ENCODE measurements at places on chromosomes 13 and 19.

GRCh38 chr13:112918266-112918665 lies 50.7 kb upstream of the MCF2L start:
- DNase-seq, result no peak

DNA sequence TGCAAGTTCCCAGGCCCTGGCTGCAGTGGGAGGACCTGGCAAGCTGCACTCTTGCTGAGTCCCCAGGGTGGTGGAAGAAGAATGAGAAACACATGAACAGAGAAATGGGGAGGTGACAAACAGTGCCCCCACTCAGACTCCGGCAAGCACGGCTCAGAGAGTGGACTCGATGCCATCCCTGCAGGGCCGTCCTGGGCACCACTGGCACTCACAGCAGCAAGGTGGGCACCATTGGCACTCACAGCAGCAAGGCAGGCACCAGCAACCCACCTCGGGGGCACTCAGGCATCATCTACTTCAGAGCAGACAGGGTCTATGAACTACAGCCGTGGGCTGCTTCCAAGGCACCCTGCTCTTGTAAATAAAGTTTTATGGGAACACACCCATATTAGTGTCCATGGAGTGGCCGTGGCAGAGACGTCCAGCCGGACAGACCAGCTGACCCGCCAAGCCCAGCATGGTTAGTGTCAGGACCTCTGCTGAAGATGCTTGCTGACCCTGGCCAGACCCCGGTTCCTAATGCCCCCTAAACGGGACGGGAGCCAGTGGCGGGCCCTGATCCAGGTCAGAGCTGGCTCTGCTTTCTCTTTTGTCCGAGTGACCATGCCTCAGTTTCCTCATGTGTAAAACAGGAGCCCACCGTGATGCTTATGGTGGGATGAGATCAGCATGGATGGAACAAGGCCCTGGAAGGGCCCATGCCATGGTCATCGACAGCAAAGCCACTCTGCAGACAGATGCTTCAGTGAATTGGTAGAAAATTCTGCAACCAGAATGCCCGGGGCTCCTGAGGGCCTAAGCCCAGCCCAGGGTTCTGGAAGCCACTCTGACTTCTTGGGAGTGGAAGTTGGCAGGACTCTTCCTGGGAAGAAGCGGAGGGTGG lies 2.1 kb upstream of the F10 start:
- DNase-seq, result no peak

GRCh38 chr13:53060840-53061490 lies 32.4 kb downstream of the OLFM4 start:
- no peak for DNase-seq

DNA sequence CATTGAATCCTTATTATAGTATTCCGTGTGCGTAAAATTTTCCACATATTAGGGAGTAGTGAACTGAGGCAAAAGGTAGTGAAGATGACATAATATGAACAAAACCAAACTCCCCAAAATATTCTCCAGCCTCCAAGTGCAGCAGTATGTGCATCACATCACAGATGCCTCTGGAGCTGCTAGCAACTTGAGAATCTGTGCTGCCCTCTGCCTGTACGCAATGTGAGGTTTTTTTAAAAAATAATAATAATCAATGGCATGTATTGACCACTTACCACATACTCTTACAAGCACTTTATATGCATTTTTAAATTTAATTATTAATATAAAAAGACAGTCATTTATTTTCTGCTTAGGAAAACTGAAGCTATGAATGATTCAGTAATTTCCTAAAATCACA lies 583.0 kb upstream of the SPRY2 start:
- DNase-seq, result peak; percentile 30

- DNase-seq, result peak; percentile 42
These were observed 24.2 kb downstream of the TEX29 start for GRCh38 chr13:111344471-111345191.

- DNase-seq, result no peak
These were observed 9.4 kb upstream of the SEMA6B start for GRCh38 chr19:4568886-4569285.

GRCh38 chr19:12015753-12016116 lies 19.7 kb downstream of the ZNF433 start:
- no peak for DNase-seq

DNA sequence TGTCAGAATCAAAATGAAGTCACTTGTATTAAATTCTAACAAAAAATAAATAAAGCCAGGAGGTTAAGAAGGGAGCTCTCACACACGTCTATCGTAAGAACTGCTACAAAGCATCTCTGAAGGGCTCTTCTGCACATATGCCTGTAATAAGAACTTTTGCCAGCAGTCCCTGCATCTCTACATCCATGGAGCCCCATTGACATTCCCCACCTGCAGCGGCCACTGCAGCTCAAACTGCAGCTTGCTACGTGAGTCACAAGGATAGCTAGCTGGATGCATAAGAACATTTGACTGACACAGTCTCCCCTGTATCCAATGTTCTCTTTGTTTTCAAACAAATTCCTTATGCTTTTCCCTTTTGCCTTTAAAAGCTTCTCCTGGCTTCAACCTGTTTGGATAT lies 68.3 kb downstream of the DNAJC3 start:
- no peak for DNase-seq

- DNase-seq, result no peak
These were observed 379 bp downstream of the LRP3 start for GRCh38 chr19:33194532-33194885.

DNA sequence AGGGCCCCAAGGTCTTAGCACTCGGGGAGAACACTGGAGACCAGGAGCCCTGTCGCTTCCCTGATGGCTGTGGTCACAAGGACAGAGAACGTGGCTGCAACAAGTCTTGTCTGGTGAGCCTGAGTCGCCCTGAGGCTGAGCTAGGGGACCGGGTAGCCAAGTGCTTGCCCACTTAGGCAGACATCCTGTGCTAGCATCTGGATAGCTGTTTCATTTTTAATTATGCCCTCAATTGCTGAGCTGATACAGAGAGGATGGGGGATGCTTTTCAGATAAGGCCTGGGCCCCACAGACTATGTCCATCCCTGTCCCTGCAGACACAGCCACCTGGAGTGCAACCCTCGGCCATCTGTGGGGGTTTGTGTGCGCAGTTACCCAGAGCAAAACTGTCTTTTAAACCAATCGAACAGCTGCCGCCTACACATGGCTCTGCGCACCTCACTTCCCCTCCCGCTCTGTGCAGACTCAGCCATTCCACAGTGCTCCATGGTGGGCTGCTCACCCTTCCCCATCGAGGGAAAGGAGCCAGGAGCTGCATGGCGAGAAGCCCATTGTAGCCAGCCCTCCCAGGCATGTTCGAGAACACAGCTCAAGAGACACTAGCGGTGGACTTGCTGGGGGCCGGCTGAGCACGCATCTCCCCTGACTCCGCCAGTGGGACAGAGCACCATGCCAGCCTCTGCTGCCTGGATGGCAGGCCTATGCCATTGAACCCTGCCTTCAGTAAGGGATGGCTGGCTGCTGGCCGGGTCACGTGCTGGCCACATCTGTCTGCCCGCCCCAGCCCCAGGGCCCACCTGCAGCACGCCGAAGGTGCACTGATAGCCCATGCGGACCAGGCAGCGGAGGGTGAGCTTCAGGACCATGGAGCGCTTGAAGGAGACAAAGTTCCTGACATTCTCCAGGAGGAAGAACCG lies 19.4 kb upstream of the EIF3G start:
- DNase-seq, result no peak

DNA sequence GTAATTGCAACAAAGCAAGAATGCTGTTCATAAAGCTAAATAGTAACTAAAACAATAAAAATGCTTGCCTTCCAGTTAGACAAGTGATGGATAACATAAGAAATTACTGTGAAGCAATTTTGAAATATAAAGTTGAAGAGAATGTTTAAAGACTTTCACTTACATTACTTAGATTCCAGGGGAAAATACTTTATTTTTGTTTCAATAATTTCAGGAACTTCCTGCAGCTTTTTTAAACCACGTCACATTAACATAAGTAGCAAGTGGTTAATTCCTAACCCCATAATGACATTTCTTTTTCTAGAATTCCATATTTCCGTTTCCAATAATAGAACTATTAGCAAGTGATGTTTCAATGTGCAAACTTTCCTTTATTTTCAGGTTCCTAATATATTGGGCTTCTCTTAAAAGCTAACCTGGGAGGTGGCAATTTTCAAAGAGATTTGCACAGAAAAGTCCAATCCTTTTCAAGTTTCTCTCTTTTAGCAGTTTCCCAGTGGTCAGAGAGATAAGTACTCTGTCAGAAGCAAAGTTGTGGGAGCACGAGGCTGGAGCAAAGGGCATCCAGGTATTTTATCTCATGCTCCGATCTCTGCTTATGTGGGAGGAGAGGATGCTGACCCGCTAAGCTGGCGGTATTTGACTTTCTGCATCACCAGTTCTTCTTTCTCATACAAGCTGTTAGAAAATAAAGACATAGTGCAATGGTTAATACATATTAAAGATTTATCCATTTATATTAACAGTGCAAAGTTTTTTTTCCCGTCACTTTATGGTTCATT lies 1025.3 kb downstream of the EFNB2 start:
- no peak for DNase-seq

DNA sequence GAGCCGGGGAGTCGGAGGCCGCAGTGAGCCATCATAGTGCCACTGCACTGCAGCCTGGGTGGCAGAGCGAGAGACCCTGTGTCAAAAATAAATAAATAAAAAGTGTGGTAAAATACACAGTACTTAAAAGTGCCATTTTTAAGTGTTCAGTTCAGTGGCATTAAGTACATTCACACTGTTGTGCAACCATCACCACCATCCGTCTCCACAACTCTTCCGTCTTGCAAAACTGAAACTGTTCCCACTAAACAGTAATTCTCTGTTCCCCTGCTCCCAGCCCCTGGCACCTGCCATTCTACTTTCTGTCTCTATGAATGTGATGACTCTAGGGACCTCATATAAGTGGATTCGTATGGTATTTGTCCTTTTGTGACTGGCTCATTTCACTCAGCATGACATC lies 13.3 kb downstream of the SLC25A42 start:
- no peak for DNase-seq

Data from bronchial epithelial cell (primary cell).